ENCODE measurements at places on chromosomes 4 and X.

DNA sequence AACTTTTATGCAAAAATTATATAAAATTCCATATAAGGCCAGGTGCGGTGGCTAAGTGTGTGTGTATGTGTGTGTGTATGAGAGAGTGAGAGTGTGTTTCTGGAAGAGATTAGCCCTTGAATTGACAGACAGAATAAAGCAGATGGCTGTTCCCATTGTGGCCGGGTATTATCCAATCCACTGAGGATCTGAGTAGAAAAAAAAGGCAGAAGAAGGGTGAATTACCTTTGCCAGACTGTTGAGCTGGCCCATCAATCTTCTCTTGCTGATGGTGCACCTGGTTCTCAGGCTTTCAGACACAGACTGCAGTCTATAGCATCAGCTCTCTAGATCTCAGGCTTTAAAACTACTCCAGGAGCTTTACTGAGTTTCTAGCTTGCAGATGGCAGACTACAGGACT lies 92.2 kb upstream of the SLIT2 start:
- H3K36me3 ChIP-seq: no peaks in the 10 kb centered on the region
- H3K4me1 ChIP-seq: no peaks in the 10 kb centered on the region
- no peak overlapping the region for H3K4me3 ChIP-seq
- no peak overlapping the region for H3K27ac ChIP-seq

DNA sequence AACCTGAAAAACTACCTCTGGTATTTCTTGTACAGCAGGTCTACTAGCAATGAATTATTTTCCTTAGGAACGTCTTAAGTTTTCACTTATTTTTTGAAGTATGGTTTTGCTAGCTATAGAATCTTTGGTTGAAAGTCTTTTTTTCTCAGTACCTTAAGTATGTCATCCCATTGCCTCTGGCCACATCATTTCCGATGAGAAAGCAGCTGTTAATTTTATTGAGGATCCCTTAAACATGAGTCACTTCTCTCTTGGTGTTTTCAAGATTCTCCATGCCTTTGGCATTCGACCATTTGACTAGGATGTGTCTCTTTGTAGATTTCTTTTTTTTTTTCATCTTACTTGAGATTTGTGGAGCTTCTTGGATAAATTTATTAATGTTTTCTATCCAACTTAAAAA lies 803.8 kb upstream of the AMOT start:
- no peak for DNase-seq
- no peak overlapping the region for H3K4me3 ChIP-seq
- H3K4me1 ChIP-seq: no peaks in the 10 kb centered on the region
- no peak overlapping the region for H3K27ac ChIP-seq
- no peaks in the 10 kb centered on the region for H3K36me3 ChIP-seq

DNA sequence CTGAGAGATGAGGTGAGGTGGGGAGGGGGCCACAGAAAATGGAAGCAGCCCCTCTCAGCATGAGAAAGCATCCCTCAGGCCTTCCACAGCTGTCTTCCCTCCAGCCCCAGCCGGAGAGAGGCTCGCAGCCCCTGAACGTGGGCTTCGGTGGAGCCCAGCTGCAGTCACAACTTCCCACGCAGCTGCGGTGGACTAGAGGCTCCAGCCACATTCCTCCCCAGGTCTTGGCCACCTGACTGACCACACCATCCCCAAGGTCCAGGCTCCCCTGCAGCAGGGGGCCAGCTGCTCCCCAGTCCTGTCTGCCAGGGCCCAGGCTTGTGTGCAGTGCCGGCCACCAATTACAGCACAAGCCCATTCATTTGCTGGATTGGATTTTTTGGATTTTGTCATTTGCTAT lies 212.3 kb upstream of the BCOR start:
- H3K27me3 ChIP-seq: no peaks in the 10 kb centered on the region
- H3K27ac ChIP-seq: no peak overlapping the region
- no peak overlapping the region for H3K4me3 ChIP-seq
- no peak for DNase-seq

DNA sequence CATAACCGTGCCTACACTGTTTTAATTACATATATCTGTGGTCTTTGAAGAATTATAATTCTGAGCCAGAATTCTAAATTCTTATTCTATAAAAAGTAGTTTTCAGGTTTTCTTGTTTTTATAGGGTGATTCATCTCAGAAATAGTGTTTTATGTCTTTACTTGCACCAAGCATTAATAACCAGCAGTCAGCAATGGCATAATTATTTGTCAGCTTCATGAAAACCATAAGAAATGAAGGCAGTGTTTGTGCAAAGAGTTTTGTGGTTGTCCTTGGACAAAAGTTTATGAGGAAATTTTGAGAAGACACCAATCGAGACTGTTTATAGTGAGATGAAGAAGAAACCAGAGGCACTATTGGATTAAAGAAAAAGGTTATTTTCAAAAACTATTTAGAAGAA lies 37.2 kb downstream of the EDNRA start:
- no peak overlapping the region for H3K27ac ChIP-seq
- DNase-seq: no peak
- H3K4me1 ChIP-seq: peaks cover 4% of the 10 kb centered on the region
- no peaks in the 10 kb centered on the region for H3K27me3 ChIP-seq
- no peak overlapping the region for H3K4me3 ChIP-seq
